ENCODE measurements at places on chromosomes 11 and 22. TPM values are rescaled to one million over a fixed set of nuclear protein-coding genes. Genes with fewer than 3 reads are reported as not detected.

AQP11 gene
- 1.5 TPM for total RNA-seq

OR52M1 gene
- not detected for total RNA-seq

TRIM51 gene
- total RNA-seq: not detected

ANKRD13D gene
- total RNA-seq: 13.4 TPM

EFCAB6 gene
- 1.8 TPM for total RNA-seq

DDTL gene
- 1.8 TPM for total RNA-seq

ANO1 gene
- total RNA-seq: 5.4 TPM

TTC28 gene
- 11.6 TPM for total RNA-seq

DNA sequence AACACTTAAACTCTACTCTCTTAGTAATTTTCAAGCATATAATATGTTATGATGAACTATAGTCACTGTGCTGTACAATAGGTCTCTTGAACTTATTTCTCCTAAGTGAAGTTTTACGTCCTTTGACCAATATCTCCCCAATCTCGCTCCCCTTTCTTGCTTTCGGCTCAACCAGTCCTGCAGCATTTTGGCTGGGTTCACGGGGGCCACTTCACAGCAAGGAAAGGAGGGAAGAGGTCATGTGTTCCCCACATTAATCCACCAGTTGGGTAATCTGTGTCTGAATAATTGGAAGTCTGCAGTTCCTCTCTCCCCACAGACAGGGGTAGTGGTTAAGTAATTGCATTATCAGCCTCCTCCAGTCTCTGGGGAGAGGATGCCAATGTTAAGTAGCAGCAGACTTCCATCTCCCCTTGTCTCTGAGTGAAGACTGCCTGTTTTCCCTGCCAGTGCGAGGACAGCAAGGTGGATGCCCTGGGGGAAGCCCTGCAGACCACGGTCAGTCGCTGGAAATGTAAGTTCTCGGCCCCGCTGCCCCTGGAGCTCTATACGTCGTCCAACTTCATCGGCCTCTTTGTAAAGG, 59.2 kb upstream of the CRTAM start:
- no peak for DNase-seq

DNA sequence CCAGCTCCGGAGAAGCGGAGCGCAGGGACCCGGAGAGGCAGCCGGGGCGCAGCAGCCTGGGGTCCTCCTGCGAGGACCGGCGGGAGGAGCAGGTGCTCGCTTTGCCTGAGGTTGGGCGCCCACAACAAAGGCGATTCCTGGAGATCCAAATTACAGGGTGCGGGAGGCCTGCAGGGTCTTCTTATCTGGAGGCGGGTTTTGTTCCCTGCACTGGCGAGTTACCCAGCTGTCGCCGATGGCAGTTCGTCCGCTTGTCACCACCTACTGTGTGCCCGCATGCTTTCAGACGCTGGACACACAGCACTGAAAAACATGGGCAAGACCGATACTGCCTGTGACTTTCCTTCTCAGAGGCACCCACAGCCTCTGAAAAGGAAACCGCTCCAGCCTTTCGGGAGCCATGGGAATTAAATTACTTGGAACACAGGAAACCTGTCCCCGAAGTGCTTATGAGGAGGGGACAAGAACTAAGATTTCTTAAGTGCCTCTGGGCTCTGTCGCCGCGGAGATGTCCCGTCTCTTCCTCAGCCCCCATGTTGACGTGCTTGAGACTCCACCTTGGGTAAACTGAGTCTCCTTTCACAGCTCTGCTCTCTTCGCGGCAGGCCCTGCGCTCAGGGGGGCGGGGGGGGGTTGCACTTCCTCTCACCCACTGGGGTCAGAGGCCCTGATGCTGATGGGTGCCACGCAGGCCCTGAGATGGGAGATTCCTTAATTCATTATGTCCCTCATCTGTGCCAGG, 1.3 kb upstream of the ZFTA start:
- DNase-seq: no peak

GRCh38 chr11:64894070-64894811, 15.8 kb upstream of the EHD1 start:
- DNase-seq: peak; percentile 72

GRCh38 chr11:107259811-107260221, 197.8 kb downstream of the CWF19L2 start:
- DNase-seq: no peak

DNA sequence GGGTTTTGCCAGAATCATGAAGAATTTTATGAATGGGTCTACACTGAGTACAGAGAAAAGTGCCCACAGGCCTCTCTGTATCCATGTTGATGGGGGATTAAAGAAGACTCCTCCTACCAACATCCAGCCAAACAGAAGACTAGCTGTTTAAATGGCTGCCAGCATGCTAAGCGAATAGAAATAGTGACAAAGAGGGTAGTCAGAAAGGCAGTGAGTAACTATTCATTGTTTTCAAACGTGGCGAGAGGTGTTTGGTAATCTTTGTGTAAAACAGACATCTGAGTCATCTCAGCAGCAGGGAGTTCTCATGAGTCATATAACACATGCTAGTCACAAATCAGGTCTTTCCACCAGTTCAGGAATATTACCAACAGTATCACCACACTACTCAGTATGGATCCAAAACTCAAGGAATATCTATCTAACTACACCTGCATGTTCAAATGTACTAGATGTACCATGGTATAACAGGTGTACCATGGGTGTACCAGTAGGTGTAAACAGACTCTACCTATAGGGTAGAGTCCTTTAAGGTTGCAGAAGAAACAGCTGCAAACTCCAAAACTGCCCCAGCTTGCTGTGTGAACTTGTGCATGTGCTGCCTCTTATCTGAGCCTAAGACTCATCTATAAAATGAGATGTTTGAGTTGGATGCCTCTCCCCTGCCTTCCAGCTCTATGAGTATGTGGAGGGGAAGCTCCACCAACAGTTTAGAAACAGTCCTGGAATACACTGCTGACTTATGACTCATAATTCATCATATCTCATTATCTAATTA, 82.0 kb downstream of the SLC1A2 start:
- DNase-seq: no peak

GRCh38 chr11:6596239-6596877, 7.1 kb downstream of the RRP8 start:
- DNase-seq: no peak

DNA sequence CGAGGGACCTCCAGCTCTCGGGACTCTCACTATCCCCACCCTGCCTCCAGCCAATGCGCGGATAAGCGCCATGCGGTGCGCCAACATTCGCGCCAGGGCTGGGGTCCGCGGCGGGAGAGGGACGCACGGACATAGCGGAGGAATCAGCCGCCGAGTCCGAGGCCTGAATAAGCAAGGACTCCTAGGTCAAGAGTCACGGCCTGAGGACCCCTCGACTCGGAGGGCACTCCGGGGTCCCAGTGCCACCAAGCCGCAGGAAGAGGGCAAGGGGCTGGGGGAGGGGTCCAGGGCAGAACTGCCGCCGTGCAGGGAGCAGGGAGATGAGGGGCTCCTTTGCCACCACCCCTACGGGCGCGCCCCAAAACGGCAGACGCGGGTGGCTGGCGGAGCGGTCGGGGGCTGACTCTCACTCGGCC, 552 bp downstream of the DSCAML1 start:
- DNase-seq: no peak

DNA sequence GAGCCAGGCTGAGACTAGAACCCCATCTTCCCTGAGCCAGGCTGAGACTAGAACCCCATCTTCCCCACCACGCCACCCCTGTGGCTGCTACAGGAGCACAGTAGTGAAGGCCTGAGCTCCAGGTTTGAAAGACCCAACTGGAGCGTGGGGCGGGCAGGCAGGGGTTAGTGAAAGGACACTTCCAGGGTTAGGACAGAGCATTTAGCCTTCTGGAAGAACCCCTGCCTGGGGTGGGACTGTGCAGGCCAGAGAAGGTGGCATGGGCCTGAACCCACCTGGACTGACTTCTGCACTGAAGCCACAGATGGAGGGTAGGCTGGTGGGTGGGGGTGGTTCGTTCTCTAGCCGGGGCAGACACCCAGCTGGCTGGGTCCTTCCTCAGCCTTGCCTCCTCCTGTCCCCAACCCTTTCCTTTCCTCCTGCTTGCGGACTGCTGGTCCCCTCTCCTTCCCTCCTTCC, 24.1 kb downstream of the SUN2 start:
- DNase-seq: no peak

- DNase-seq: no peak
Measured at GRCh38 chr22:41862160-41862529, 29.2 kb downstream of the SREBF2 start.

GRCh38 chr22:49955581-49956417, 4.8 kb upstream of the PIM3 start:
- no peak for DNase-seq

DNA sequence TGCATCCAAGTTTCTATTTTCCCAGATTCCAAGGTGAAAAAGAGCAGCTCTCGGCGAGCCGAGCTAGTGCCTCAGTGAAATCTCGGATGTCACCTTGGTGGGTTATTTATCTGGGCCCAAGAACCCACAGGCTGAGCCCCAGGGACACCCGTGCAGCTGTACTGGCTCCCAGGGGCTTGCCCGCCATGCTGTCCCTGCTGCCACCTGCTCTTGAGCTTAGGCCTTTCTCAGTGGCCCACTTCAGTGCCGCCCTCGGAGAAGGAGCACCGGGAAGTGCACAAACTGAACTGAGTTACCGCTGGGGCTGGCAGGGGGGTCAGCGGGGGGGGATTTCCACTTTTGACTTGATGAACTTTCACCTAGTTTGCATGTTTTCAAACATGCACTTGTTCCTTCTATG, 27.9 kb downstream of the CPT1A start:
- DNase-seq: no peak

- DNase-seq: no peak
Measured at GRCh38 chr22:32746732-32747131, 54.8 kb upstream of the TIMP3 start.

DNA sequence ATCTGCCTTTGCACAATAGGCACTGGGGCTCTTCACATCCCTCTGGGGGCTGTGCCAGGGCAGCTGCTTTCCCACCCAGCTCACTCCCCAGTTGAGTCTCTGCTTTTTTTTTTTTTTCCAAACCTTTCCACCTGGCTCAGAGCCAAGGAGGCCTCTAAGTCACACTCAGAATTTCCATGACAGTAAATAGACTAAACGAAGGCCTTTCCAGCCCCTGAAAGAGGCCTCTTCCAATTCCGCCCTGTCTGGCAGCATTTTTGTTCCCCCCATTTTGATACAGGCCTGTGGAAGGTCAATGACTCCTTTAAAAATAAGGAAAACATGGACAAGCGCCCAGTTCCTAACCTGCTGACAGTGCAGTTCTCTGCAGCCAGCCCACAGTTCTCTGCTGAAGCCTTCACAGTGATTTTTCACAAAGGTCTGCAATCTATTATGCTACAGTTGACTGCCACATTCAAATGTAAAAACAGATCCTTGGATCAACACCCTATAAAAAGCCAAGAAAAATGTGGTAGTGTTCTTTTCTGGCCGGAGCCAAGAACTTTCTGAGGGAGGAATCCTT, 107.5 kb upstream of the SESN3 start:
- DNase-seq: no peak

- no peak for DNase-seq
Measured at GRCh38 chr11:65796726-65797601, 10.1 kb downstream of the OVOL1 start.

- DNase-seq: no peak
Measured at GRCh38 chr22:25081409-25081824, 118.2 kb upstream of the CRYBB3 start.

GRCh38 chr22:44399906-44400762, 87.4 kb upstream of the SHISAL1 start:
- DNase-seq: no peak

DNA sequence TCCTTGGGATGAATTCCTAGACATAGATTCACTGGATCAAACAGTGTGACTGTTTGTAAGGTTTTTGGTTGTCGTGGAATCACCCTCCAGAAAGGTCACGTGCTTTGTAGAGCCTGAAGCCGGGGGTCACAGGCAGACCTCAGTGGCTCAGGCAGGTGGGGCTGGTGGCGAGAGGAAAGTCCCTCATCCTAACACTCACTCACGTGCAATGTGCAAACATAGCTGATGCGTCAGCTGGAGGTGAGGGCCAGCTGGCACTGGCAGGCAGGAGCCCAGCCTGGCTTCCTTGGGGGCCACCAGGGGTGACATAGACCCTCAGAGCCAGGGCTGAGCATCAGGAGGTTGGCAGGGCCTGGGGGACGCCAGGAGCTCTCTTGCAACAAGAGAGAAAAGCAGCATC, 90.0 kb downstream of the ARHGAP8 start:
- no peak for DNase-seq

GRCh38 chr22:23181721-23182308, 1.5 kb downstream of the BCR start:
- DNase-seq: no peak

- DNase-seq: no peak
Measured at GRCh38 chr22:40241200-40241763, 63.6 kb downstream of the TNRC6B start.

DNA sequence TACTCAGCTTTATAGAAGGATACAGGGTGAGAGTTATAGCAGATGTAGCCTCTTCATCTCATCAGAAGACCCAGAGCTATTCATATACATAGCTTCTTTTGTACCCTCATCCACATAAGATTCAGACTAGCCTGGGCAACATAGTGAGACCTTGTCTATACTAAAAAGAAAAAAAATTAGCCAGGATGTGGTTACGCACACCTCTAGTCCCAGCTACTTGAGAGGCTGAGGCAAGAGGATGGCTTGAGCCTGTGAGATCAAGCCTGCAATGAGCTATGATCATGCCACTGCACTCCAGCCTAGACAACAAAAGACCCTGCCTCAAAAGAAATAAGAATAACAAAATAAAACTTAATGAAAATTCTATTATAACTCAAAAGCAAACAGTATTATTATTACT, 36.7 kb upstream of the B3GNT6 start:
- DNase-seq: no peak

DNA sequence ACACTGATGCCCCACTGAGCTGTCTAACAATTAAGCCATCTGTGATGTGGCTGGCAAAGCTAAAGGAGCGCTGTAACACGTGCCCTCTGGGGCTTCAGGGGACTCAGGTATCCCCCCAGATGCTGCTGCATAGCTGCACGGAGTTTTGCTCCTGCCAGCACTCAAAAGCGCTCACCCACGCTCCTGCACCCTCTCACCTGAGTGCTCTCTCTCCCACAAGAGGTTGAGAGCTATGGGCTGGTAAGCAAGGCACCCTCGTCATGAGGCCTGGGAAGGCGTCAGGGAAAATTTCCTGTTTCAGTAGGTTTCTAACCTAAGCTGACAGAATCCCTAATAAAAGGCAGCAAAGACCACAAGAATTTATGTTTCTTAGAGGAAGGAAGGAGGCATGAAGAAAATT, 850.3 kb downstream of the OPCML start:
- DNase-seq: no peak

Measured in pancreas (tissue), 10 donors.